H1 (cell line): ENCODE measurements at places on chromosomes 2 and 18. TPM values are rescaled to one million over a fixed set of nuclear protein-coding genes. Genes with fewer than 3 reads are reported as not detected.

DNA sequence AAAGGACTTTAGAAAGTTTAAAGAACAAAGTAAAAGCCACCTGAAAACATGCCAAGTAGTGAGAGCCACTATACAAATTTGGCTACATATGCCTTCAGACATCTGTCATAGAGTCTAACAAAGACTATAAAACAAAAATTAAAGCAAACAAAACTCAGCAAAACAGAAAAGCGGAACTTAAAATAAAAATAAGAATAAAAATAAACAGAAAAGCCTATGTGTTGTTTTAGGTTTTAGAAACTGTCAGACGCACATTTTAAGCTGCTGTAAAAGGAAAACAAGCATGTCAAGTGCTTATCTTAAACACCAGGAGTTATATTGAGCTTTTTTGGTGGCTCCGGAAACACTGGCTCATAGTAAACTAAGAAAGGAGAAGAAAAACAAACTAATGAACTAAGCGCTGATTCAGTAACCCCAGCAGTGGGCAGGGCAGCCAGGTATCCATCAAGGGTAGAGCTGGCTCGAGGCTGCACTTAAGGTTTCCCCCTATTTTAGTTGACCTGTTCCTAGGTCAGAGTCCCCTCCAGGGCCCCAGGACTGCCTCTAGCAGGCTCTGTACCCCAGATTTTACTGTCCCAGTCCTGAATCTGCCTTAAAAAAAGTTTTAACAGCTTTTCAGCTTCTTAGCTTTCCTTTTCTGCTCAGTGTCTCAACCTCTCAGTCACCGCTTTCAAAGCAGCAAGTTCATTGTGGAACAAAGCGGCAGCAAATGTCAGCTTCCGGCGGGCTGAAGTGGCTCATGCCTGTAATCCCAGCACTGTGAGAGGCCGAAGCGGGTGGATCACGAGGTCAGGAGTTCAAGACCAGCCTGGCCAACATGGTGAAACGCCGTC lies 15.4 kb upstream of the RMC1 start:
- DNase-seq, result no peak

- DNase-seq, result no peak
These were observed 319.6 kb upstream of the REV1 start for GRCh38 chr2:99809259-99809900.

The PLB1 gene
- total RNA-seq, result 0.15 and 0.20 TPM in 2 replicates

The CPO gene
- total RNA-seq, result 1.3 and 1.9 TPM in 2 replicates

GRCh38 chr2:85748985-85749875 lies 4.6 kb upstream of the ATOH8 start:
- DNase-seq, result no peak

DNA sequence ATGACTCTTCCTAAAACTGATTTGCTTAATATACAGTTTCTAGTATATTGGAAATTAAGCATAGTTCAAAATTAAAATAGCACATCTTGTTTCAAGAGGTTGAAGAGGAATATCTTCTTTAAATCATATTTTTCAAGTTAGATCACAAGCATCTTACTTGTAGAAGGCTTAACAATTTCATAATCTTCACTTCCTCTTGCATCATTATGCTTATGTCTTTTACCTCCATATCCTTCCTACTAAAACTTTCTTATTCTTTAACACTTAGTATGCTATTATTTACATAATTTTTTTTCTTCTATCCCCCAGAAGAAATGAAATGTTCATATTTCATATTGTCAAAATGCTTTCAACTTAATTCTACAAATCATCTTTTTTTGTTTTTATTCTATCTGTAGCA lies 1354.9 kb upstream of the TMEFF2 start:
- DNase-seq, result no peak

- no peak for DNase-seq
These were observed 204.0 kb downstream of the ARL4C start for GRCh38 chr2:234292962-234293243.

GRCh38 chr18:40935423-40935822 lies 1019.6 kb upstream of the PIK3C3 start:
- DNase-seq, result no peak

The SLC4A3 gene
- 6.5 and 7.4 TPM in 2 replicates for total RNA-seq

DNA sequence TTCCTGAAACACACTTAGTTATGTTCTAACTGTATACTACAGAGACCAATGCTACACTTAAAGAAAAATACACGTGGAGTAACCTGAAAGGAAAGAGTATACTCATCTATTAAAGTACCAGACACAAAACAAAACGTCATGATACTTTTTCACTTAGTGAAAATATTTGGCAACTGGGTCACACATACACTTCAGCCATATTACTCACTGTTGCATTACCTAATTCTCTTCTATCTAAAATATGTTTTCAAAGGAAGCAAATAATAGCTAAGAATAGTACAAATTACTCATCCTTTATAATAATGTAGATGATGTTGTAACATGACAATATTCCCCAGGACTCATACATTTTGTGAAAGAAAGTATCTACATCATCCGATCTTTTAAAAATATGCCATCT lies 76.5 kb upstream of the EPB41L3 start:
- DNase-seq, result no peak

DNA sequence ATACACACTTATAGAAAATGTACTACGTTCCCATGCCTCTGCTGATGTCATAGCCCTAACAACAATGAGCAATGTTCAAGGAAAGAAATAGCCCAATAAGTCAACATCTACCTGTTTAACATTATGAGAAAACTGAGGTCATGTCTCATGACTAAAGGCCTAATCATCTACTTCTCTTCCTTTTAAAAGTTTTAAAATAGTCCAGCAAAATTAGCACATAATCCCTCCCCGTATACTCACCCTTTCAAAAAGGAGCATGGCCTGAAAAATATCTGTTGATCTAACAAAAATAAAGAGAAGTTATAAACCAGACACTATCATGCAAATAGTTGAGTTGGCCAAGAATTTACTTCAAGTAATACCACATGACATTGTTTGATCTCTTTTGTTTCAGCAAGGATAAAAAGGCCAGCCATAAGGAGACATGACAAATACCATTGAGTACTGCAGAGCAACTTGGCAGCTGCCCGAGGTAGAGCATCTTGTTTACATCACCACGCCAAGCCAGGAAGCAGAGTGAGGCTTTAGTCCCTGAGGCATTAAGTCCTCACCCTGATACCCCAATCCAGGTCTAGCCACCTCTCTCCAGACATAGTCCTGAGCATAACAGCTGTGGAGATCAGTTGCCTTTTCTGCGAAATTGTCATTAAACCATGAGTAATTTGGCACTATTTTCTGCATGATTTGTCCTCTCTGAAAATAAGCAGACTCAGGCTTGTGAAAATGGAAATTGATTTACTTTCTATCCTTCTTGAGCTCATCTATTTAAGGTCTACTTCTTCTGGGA lies 137.4 kb upstream of the ETAA1 start:
- no peak for DNase-seq

DNA sequence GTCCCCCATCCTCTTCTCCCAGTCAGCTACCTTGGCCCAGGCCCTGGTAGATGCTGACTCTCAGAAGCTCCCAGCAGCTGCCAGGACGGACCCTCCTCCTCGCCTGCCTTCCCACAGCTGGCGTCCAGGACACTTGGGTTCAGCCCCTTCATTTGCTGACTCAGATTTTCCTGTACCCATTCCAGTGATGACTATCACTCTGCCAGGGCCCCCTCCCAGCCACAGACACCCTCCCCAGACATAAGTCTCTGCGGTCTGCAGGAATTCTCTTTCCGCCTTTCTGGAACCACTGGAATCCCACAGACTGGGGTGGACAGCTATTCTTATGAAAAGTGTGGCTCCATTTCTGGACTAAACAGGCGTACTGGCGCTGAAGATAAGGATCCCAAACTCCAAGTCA lies 260.3 kb upstream of the EPAS1 start:
- DNase-seq, result no peak

The GYPC gene
- 26.7 and 26.8 TPM in 2 replicates for total RNA-seq

GRCh38 chr2:106758901-106759497 lies 127.0 kb downstream of the ST6GAL2 start:
- no peak for DNase-seq

DNA sequence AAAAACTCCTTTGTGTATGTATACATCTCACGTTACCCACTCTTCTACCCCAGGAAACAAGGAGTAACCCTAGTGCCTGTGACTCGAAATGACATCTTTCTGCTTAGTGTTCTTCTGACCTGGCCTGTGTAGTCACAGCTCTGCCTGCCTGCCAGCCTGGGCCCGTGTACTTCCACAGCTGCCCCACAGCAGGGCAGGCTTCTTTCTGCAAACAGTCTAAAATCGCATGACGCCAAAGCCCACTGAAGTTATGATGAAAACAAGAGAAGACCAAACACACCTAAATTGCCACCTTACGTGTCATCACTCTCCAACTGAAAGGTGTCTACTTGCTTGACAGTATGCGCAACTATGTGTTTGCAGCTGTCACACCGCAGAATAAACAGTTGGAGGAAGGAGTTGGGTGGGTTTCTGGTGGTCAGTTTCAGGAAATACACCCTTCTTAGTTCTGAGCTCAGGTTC lies 1.5 kb downstream of the GAREM1 start:
- DNase-seq, result no peak

DNA sequence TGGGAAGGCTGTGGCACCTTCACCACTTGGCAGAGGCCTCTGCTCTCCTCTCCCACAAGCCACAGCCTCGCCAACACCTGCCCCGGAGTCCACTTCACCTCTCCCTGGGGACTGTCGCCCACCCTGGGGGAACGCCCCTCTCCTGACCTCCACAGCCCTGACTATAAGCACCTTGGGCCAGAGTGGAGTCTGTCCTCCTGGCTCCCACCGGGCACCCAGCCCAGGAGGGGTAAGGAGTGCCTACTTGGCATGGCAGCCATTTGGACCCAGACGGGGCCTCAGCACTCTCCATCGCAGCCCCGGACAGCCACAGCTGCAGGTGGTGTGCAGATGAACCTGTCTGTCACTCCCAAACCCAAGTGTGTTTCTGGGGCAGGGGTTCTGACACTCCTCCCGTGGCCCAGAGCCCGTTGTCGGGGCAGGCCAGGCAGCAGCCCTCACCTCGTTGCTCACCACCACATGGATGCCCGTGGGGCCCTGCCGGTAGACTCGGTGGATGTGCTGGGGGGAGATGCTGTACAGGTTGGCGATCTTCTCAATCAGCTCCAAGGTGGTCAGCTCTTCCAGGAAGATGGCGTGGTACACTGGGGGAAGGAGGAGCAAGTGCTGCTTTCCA lies 53.5 kb downstream of the TFCP2L1 start:
- DNase-seq, result no peak

GRCh38 chr2:36369716-36370115 lies 14.1 kb downstream of the CRIM1 start:
- DNase-seq, result no peak
